ENCODE measurements at places on chromosomes 6 and 20.

DNA sequence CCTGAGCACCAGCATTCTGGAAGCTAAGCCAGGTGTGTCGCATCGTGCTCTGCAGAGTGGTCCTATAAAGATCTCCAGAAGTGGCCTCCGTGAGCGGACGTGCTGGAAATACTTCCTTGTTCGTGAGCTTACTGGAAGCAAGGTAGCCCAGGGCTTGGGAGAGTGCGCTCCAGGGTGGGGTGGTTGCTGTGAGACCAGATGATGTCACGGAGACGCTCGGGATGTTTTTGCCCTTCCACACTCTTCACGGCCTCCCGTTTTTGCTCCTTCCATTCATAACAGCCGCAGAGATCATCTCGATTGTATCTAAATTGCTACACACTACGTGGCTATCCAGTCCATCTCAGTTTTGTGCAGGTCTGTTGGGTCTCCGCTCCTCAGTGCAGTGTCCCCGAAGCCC lies 373.4 kb downstream of the THBS2 start:
- no peak for DNase-seq

DNA sequence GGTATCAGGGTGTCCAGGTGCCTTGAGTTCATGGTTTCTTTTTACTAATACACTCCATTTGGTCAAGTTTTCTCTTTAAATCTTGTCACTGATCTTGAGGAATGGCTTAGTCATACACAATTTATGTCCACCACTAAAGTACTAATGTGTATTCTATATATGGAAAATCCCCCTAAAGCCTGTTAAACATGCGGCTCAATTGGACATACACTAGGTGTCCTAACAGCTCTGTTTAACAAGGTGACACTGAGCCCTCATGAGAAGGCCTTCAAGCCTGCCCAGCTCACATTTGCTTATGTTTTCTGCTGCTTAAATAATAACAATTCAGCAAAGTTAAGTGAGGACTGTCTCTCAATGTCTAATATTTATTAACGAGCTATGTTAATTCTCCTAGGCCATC lies 31.5 kb downstream of the PDE7B start:
- no peak for DNase-seq

DNA sequence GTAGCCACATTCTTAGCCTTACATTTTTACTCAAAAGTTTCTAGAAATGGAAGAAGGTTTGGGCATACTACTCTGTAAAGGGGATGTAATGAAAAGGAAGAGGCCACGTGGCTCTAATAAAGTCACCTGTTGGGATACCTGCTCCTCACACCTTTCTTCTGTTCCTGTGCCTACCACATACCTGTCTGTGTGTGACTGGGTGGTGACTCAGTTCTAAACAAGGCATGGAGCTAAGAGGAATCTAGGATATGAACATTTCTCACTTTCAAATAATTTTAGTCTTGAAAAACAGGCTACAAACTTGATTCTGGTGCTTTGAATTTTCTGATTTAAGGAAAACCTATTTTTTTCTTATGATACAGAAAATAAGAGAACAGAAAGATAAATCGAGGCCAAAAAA lies 363.6 kb downstream of the RFPL4B start:
- DNase-seq: no peak

DNA sequence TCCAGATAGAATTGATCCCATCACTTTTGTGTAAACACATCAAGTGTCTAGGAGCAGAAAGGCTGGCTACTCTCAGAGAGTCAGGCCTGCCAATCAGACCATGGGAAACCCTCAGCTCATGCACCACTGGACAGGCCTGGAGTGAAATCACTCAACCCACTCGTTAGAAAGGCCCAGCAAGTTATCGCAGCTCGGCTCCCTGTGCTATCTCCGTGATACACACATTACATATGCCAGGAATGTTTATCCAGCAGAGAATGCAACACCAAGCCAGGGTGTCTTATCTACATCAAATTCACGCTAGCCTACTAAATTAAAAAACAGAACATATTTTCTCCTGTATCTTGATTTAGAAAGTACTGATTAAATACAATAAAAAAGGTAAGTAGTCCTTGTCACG lies 232.4 kb upstream of the FOXQ1 start:
- peak; percentile 42 for DNase-seq

- no peak for DNase-seq
Measured at GRCh38 chr6:99236010-99236409, 113.5 kb downstream of the FAXC start.

DNA sequence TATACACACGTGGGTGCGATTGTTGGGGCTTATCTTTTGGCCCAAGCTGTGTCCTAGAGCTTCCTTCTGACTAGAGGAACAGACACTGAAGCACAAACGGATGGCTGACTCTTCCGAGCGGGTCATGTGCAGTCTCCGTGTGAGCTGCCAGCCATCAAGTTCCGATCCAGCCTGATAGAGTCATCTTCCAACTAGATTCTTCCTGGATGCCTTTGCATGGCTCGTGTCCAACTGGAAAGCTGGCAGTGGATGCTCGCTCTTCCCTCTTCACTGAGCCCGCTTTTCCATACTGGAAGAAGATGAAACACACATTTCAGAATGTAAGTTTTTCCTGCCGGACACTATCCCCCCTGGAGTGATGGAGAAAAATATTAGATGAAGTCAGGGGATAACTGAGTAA lies 148.1 kb downstream of the SCML4 start:
- no peak for DNase-seq

- peak; percentile 87 for DNase-seq
Measured at GRCh38 chr6:13303668-13304017, 24.7 kb downstream of the TBC1D7 start.

DNA sequence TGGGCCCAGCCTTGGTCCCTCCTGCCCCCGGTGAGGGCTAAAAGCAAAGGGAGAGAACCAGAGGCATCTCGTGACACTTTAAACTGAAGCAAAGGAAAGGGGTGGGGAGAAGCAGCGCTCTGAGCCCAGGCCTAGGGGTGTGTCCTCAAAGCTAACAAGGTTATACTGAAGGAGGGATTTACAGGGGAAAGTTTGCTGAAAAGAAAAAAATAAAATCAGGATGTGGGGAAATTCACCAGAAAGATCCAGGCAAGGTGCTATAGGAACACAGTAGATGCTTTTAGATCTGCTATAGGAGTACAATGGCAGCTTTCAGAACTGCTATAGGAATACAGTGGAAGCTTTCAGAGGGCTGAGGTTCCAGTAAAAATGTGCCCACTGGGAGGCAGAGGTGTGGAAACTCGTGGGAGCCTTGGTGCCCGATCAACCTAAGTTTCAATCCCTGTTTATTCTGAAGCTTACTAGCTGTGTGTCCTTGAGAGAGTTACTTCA lies at the start of gene COL9A1:
Gene COL9A1 (minus strand): TSS at position 51 of the 492 bp plus-strand sequence. CDS start 160 bp downstream, outside the sequence.
- no peak for DNase-seq

- no peak for DNase-seq
Measured at GRCh38 chr6:132107896-132108295, 156.7 kb upstream of the CCN2 start.

DNA sequence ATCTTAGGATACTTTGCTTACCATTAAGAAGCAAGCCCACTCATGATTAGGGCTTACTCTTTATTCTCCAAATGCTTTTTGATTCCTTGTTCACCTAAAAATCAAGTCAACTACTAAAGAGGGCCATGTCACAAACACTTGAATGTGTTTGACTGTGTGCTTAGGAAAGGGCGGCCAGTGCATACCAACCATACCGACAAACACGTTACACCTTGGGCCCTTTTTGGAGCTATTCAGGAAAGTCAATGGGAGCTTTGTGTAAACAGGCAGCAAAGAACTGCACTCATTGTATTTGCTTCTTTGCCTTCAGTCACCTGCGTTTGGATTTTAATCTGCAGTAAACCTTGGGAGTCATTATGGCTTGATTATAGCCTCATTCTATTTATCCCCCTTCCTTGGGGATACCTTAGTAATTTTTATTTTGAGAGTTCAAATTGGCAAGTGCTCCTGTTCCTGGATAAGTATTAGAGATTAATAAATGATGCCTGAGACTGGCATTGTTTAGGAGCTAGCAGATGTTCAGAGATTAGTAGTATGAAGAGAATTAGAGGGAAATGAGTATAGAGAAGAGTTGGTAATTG lies 102.6 kb upstream of the HDGFL1 start:
- no peak for DNase-seq

DNA sequence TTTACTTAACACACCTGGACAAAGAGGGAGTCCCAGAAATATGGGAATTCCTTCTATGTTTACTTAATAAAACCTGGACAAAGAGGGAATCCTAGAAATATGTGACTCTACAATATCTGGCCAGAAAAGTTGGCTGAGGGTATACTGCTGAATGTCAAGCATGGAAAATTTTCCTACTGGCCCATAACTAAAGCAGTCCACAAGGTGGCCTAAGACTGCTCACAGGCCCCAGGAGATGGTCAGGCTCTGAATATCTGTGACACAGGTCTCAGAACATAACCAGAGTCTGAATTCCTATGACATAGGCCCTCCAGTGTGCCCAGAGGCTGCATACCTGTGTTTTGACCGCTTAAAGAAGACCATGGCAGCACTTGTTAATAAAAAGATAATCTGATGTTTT lies 578.2 kb upstream of the NRSN1 start:
- DNase-seq: no peak

GRCh38 chr20:35252037-35252461 lies 25.6 kb downstream of the MMP24 start:
- DNase-seq: no peak

DNA sequence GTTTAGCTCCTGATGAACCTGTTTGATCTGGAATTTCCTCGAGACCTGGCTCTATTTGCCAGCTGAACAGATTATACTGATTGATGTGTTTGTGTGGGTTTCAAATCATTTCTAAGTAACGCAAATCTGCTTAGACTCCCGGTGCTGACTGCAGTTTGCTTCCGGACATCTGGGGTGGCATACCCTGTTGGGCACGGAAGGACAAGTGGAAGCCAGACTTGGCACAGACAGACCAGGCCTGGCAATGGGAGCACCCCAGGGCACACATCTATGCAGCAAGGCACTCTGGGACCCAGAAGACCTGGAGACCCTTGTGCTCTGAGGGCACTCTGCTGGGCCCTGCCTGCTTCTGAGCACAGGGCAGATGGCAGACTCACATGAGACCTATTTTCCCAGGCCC lies 433.7 kb upstream of the CHD6 start:
- no peak for DNase-seq

DNA sequence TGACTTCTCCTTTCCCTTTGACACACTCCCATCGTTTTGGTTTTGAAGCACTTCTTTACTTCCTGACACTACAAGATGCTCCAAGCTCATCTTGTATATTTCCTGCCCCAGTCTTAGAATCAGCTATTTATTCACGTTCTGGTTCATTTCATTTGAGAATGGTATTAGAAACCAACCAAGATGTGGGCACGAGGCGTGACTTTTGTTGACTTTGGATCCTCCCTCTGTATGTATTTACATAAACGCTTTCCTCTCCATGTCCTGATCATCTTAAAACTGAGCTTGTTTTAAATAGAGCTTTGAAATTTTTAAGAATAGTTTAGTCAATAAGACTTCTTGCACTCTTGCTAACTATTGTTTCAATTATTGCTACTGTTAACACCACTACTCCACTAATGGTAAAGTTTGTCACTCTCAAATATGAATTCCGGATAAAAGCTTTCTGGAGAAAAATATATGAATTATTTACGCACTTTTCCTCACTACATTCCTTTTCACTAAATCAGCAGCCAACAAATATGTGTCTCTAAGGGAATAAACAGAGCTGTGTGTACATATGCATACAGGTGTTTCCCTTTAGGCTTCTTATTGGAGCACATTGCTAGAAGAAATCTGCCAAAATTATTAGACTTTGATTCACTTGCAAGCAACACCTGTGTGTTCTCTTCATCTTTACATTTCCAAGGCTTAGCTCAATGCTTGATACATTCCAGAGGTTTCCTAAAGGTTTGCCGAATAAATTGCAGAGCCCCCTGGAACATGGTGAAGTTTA lies 77.3 kb upstream of the TMEM244 start:
- no peak for DNase-seq

GRCh38 chr20:7770046-7770445 lies 170.2 kb downstream of the HAO1 start:
- DNase-seq: no peak

DNA sequence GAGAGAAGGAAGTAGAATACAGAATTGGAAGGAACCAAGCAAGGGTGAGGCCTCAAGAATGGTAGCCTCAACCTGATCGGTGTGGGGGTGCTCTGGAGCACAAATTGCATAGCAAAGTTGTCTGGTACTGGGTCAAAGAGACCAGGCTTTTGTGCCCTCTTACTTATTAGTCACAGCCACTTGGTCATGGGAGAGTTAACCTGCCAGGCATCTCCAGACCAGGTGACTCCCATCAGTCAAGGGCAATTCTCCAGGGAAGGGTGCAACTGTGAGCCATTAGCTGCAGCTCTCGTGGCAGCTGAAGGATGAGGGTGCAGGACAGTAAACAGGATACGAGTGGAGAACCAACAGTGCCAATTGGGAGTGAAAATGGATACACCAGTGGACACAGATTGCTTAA lies 47.7 kb upstream of the PLCB4 start:
- DNase-seq: no peak

DNA sequence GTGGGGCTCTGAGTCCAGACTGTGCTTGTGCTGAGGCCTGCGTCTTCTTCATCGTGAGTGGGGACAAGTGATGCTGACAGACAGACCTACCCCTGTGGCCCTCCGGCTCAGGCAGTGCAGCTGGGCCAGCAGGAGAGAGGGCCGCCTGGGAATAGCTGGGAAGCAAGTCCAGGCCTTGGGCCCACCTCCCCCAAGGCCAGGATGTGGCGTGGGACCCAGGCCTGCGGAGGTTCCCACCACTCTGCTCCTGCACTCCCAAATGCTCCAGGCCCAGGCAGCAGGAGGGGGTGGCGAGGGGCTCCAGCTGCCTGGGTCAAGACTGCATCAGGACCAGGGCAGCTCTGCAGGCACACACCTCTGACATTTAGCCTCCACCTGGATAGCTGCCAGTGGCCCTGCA lies 38.3 kb downstream of the DAAM2 start:
- DNase-seq: no peak

- DNase-seq: no peak
Measured at GRCh38 chr6:159646116-159646515, 46.9 kb downstream of the SOD2 start.

- no peak for DNase-seq
Measured at GRCh38 chr6:29770306-29770705, 47.1 kb downstream of the HLA-F start.

DNA sequence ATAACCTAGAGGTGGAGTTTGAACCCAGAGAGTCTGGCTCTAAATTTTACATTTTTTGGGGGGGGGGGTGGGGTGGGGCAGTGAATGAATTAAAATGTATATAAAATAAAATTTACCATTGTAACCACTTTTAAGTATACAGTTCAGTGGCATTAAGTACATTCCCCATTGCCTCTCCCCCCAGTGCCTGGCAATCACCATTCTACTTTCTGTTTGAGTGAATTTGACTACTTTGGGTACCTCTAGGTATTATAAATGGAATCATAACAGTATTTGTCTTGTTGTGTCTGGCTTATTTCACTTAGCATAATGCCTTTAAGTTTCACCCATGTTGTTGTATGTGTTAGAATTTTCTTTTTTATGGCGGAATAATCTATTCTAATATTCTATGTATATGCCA lies 2.7 kb downstream of the FAM110A start:
- DNase-seq: no peak

Measured in cardiac muscle cell (in vitro differentiated cells and primary cell).